HCT116 (cell line): ENCODE measurements at places on chromosomes 6 and 20. TPM values are rescaled to one million over a fixed set of nuclear protein-coding genes. Genes with fewer than 3 reads are reported as not detected.

DNA sequence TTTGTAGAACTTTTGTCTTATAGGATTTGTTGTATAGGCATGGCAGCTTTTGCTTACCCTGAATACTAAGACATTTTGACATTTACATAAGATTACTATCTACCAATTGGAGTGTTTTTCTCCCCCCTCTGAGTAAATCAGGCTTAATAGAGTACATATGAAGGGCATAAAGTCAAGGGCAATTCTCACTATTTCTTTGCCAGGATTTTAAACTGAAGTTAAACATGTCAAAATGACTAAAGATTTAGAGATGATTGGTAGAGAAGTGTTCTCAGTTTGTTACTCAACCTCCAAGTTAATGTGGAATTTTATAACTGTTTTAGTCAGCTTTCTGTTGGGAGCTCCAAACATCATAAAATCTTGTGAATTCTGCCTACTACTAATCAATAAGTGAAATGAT, 157.8 kb downstream of the CDKAL1 start:
- DNase-seq, result no peak

DNA sequence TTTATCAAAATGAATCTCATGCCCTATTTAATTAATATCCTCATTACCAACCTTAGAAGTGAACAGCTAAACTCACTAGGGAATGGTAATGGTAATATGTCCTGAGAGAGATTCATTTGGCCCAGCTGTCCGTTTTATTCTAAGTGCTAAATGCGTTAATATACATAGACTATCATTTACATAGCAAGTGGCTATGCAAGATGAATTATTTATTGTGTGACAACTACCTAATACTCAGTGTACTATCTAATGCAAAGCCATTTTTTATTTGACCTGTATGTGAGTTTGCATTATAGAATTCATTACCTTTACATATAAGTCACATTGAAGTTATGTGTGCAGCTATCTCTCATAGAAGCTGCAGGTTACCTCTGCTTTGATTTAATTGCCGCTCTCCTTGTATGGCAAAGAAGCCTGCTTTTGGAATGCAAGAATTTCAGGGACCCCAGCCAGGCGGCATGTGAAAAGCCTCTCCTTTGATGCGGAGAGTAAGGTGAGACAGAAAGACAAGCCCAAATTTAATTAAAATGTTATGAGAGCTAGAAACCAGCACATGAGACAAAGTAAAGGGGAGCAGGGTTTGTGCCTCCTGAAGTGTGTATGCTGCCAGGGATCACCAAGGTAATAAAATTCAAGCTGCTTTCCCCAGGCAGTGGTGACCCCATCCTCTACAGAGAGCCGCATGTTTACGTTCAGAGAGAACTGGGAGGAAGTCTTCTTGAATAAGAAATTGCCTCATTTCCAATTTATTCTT, 693.0 kb upstream of the MAP3K7 start:
- DNase-seq, result no peak

GRCh38 chr6:160930547-160931377, 60.8 kb upstream of the MAP3K4 start:
- DNase-seq, result peak; percentile 23

- DNase-seq, result no peak
These were observed 37.8 kb downstream of the PSMG4 start for GRCh38 chr6:3296537-3296936.

GRCh38 chr20:36808317-36809257, 35.0 kb upstream of the DSN1 start:
- DNase-seq, result peak; percentile 42

DNA sequence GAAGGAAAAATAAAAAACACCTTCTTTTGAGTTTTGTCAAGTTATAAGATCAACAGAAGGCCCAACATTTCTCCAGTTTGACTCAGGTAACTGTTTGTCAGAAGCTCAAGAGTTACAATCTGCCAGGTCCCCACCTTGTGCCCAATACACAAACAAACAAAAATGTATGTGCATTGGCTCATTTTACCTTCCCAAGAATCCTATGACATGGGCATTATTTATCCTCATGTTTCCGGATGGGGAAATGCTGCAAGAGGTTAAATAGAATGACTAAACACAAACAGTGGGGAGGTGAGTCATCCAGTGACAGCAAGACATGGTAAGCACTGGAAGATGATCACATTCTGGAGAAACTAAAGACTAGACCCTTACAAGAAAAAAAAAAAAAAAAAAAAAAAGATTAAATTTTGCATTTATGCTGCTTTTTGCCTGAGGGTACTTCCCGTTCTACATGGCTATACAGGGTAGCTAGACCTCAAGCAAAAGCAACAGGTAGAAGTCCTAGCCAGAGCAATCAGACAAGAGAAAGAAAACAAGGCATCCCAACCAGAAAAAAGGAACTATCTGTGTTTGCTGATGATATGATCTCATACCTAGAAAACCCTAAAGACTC, 23.6 kb upstream of the ANKRD60 start:
- peak; percentile 80 for DNase-seq

- DNase-seq, result no peak
These were observed 196.6 kb downstream of the UST start for GRCh38 chr6:148943451-148943850.

GRCh38 chr20:33663161-33664084, 1.3 kb downstream of the C20orf144 start:
- DNase-seq, result no peak

- DNase-seq, result no peak
These were observed 13.6 kb downstream of the PRRC2A start for GRCh38 chr6:31634131-31634530.

GRCh38 chr6:36904114-36904513, 18.4 kb downstream of the C6orf89 start:
- no peak for DNase-seq

- no peak for DNase-seq
These were observed 17.0 kb upstream of the HEY2 start for GRCh38 chr6:125732398-125732797.

- DNase-seq, result no peak
These were observed 282.7 kb downstream of the TBC1D7 start for GRCh38 chr6:13045676-13046075.

- DNase-seq, result no peak
These were observed 31.1 kb upstream of the F13A1 start for GRCh38 chr6:6351511-6352025.

GRCh38 chr6:25175196-25175595, 104.0 kb upstream of the CARMIL1 start:
- DNase-seq, result no peak

DNA sequence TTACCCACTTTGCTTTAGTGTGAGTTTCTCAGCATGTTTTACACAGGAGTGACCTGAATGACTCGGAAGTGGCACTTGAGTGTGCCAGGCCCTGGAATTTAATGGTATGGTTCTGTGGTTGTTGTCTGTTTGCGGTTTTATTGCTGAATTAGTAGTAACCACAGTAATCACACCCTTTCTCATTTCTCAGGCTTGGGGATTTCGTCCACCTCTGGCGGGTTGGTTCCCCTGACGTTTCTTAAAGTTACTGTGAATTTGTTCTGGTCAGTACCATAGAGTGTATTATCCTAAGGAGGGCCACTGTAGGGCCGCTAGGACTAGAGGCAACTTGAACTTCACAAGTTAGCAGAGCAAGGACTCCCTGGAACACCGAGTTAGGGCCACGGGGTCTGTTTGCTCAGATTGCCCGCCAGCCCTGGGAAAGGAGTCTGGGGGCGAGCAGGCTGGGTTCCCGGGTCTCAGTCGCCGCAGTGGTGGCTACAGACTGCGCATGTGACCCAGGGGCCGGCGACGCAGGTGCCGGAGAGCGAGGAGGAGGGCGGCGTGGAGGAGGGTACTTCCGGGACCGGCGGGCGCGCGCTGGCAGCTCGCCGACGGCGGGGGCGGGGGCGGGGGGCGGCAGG, 546 bp upstream of the KLHL32 start:
- DNase-seq, result no peak

DNA sequence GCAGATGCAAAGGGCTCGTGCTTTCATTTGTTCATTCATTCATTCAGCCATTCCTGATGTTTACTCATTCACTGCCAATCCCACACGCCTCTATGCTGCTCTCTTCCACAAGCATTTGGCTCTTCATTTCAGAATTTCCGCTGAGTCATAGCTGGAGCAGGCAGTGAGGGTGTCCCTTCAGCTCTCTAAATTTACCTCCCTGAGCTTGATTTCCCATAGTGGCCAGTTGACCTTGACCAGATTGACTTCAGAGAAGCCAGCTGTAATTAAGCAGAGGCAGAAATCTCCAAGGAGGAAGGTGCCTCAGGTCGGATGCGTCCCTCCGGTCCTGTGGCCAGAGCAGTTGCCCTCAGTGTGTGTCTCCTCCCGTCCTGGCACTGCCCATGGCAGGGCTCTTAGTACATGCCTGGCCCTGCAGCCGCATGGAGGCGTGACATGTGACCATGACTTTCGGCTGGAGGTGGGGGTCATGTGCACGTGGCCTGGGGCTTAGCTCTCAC, 267.2 kb upstream of the ECI2 start:
- DNase-seq, result no peak

- no peak for DNase-seq
These were observed 1.2 kb upstream of the HDDC2 start for GRCh38 chr6:125302840-125303511.

DNA sequence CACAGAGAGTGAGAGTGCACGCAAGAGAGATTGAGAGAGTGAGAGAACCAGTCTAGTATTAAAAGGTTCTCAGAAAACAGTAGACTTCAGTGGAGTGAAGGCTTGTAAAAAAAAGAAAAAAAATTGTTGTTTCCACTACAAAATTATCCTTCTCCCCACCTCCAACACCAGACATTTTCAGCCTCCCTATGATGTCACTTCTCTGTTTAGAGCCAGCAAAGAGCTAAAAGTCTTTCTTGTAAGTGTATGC, 77.8 kb downstream of the BACH2 start:
- DNase-seq, result no peak

GRCh38 chr6:116971959-116972358, 94.9 kb downstream of the RFX6 start:
- peak; percentile 54 for DNase-seq

DNA sequence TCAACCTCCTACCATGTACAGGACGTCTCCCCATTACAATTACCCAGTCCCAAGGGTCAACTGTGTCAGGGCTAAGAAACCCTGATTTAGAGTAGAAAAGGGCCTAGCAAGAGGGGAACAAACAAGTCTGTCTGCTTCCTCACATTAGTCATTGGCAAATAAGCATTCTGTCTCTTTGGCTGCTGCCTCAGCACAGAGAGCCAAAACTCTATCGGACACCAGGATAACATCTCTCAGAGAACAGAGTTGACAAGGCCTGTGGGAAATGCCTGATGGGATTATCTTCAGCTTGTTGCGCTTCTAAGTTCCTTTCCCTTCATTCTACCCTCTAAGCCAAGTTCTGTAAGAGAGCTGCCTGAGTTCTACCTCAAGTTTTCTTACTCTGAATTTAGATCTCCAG, 19.0 kb upstream of the VSX1 start:
- no peak for DNase-seq

- DNase-seq, result no peak
These were observed 143.4 kb upstream of the RPS6KA2 start for GRCh38 chr6:166770216-166771116.

GRCh38 chr6:161482517-161482858, 208.6 kb upstream of the AGPAT4 start:
- no peak for DNase-seq

- peak; percentile 27 for DNase-seq
These were observed 29.9 kb upstream of the MTRF1L start for GRCh38 chr6:153032255-153032882.

- DNase-seq, result peak; percentile 82
These were observed 41.6 kb downstream of the UNC5CL start for GRCh38 chr6:40997234-40997957.

DNA sequence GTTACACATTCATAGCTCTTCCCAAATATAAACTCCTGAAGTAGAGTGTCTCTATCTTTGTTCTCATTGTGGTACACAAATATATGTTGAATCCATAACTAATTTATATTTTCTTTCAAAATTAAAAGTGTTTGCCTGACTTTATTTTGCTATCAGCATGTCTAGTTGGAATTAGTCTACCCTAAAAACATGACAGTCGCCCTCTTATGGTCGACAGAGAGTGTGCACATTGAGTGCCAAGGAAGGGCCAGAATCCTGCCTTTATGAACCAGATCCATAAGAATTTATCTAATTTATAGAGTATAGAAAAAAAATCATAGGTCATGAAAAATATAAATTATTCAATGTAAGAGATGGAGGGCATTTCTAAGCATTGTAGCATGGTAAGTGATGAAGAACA, 12.3 kb upstream of the DEFB112 start:
- DNase-seq, result peak; percentile 2

DNA sequence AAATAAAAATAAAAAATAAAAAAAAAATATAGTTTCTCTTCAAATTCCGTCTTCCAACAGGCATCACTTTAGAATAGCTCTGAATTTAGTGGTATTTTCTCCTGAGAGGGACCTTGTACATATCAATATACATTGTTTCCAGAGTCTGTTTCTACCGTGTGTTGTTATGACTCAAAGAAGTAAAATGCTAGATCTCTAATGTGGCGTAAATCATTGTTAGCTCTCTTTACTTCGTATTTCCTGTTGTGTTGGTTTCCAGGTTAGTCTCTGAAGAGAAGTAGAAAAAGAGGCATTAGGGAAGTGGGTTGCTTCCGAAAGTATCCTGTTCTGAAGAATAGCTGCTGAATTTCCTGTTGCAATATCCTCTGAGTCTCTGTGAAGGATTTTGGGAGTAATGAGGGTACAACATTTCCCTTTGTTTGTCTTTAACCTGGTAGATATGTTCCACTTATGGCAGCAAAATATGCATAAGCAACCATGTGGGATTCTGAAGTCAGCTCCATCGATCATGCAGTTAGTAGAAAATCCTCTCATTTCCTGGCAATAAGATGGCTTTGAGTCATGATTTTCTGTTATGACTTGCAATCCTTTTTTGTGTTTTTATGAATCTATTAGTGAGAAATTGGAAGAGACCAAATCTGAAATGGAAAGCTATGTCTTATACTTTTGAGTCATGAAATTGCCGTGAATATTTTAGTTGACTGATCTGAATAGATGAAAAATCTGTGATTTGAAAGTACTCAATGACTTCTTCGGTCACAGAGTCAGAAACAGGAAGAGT, 42.0 kb upstream of the MCHR2 start:
- no peak for DNase-seq

- no peak for DNase-seq
These were observed 81.7 kb downstream of the CDH22 start for GRCh38 chr20:46226602-46227001.

The ADGRB3 gene
- not detected for total RNA-seq

The MUC21 gene
- not detected for total RNA-seq

The F13A1 gene
- 0.34 TPM for total RNA-seq

The PTPRA gene
- total RNA-seq, result 44.6 TPM

The IL22RA2 gene
- not detected for total RNA-seq

The SPDEF gene
- 0.39 TPM for total RNA-seq

The GRIK2 gene
- total RNA-seq, result 0.64 TPM

The RBPJL gene
- total RNA-seq, result not detected

The PNISR gene
- total RNA-seq, result 97.1 TPM

The TNFRSF21 gene
- 48.3 TPM for total RNA-seq

The MMP24 gene
- not detected for total RNA-seq

The EBF4 gene
- 11.4 TPM for total RNA-seq
